ENCODE measurements at places on chromosomes 6 and 20.

GRCh38 chr6:168206661-168207274, 112.8 kb downstream of the DACT2 start:
- no peak for DNase-seq

- DNase-seq = no peak
Observed at GRCh38 chr20:25864326-25864962, 167.8 kb upstream of the ZNF337 start.

GRCh38 chr6:91383207-91383606, 796.3 kb upstream of the MAP3K7 start:
- DNase-seq = no peak

DNA sequence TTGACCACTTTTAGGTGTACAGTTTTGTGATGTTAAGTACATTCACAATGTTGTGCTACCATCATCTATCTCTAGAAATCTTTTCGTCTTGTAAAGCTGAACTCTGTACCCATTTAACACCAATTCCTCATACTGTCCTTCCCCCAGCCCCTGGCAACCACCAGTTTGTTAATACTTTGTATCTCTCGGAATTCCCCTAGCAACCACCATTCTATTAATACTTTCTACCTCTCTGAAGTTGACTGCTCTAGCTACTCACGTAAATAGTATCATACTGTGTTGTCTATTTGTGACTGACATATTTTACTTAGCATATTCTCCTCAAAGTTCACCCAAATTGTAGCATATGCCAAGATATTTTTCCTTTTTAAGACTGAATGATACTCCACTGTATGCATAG, 82.3 kb upstream of the CLDN20 start:
- DNase-seq = no peak

DNA sequence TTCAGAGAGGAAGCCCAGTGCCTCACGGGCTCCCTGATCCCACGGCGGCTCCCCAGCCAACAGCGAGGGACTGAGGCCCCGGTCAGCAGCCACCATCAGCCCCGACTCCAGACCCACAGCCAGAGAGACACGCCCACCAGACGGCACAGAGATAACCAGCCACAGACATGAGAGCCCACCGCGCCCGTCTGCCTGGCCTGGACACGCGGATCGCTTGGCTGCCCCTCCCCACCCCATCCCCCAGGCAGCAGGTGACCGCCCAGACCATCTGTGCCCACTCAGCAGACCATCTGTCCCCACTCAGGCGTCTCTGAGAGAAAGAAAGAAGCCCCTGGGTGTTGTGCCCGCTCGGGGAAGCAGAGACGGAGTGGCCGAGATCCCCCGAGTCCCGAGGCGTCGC, 55.5 kb upstream of the CHRNA4 start:
- no peak for DNase-seq

DNA sequence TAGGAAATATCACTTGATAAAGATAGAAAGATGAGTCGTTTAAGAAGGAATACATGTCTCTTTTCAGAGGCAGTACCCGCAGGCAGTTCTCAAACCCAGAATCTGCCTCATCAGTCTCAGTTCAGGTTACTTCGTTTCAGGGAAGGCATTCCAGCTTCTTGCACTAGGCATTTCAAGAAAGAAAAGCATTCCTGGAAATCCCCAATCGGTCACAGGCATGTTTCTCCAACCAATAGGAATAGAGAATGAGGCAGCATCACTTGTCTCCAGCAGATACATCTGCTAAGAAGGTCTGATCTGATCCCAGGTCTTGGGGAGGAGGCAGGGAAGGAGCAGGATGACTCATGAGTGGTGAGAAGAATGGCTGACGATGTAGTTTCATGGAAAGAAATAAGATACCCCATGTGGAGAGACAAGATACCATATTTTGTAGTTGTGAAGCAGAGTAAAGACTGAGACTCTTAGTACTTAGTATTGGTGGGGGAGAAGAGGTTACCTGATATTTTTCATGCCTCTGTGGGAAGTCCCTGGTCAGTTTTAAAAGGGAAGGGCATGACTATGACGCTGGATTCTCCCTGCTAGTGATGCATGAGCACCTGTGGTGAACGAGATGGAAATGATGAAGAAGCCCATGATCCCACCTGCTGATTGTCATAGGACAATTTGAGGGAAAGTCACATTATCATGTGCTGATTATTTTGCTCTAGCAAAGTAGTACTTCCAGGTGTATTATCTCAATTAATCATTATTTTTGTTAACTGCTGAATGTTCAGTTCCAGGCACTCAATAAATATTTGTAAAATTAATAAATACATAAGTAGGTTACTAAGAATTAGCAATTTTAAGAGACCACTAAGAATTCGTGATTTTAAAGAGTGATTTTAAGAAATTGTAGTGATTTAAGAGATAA, 20.3 kb upstream of the HLA-DRB1 start:
- no peak for DNase-seq

- DNase-seq = no peak
Observed at GRCh38 chr6:107444277-107444676, 15.1 kb downstream of the PDSS2 start.

DNA sequence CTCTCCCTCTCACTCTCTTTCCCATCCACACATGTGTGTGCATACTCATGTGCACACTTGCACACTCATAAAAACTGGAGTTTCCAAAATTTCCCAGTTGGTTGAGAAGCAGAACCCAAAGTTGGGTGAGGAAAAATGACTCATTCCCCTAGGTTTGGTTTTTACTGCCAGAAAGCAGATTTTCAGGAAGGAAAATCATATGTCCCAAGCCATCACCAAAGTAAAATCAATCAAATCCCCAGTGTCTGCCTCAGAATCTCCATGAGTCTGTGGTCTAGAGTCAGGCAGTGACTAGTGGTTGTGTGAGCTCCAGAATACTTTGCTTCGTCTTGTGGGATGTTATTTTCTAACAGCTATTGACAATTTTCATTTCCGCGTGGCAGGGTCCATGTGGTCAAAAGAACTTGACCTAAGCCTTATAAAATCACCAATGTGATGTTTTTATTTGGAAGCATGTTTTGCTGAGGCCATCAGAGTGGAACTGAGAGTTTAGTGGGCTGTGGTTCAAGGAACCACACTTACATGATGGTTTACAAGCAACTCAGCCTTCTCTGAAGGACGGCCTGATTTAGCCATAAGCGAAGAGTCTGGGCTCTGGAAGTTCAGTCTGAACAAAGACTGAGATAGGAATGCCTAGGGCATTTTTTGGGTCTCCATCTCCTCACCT, 81.9 kb upstream of the CCN6 start:
- no peak for DNase-seq

DNA sequence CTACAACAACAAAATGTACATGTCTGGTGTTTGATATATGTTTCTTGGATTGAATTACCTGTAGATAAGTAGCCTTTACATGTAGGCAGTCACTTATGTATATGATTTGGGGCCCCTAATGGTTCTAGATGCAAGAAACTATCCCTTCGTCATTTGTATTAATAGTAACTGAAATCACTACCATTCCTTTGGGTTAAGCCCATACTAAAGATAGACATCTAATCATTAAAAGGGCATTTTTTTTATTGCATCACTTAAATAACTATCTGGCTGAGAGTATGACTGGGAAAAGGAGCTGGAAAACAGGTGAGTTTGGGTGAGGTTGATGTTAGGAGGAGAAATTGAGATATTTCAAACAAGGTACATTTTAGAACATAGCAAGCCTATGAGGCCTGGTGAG, 213.5 kb upstream of the PLN start:
- DNase-seq = no peak

- no peak for DNase-seq
Observed at GRCh38 chr6:53493635-53494025, 51.3 kb downstream of the GCLC start.

GRCh38 chr6:158020272-158020711, 38.6 kb downstream of the SYNJ2 start:
- no peak for DNase-seq

DNA sequence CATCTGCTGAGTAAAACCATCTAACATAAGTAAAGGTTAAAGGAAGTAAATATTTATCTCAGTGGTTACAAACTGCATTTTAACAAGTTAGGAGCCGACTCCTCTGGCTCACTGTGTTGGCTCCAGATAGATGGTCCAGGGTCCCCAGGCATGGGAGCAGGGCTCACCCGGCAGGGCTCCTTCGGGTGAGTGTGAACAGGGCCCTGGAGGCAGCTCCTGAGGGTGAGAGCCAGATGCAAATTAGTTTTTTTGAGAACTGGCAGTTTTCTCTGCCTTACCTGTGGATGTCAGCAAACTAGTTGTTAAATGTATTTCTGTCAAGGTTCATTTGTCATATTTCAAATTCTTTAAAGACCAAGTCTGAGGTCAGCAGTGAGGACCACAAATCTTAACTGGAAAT, 21.5 kb downstream of the TPBG start:
- DNase-seq = no peak

- no peak for DNase-seq
Observed at GRCh38 chr6:30234356-30234755, 21.1 kb upstream of the TRIM26 start.

DNA sequence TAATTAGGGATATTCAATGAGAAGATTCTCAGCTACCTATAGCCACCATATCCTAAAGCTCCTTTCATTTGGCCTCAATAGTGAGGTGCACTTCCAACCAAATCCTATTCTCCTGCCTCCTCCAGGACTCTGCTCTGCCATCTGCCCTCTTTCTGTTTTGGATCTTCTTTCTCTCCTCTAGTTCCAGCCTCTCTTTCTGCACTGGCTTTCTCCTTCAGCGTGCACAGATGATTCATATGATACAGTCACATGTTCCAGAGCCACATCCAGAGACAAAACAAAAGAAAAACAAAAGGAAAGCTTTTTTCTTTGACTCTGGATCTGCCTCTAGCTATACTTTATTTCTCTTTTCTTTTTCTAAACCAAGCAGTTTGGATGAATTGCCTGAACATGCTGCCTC, 531.9 kb upstream of the MAN1A1 start:
- DNase-seq = no peak

DNA sequence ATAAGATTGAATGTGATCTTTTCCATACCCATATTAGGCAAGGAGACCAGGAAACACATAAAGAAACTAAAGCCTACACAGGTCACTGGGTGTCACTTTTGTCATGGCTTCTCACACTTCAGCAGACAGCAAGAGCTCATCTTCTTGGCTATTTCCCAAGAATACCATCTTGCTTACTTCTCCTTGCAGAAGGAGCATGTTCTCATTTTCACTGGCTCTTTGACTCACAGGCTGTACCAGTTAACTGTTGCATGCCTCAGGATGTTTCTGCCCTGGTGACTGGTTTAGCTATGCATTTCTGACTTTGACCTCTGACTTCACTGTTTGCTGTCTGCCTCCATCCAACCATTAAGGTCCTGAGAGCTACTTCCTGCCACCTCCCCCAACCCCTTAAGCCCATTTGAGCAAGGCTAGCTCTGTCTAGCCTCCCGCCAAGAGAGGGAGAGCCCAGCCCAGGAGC, 40.3 kb upstream of the OGFRL1 start:
- DNase-seq = no peak

DNA sequence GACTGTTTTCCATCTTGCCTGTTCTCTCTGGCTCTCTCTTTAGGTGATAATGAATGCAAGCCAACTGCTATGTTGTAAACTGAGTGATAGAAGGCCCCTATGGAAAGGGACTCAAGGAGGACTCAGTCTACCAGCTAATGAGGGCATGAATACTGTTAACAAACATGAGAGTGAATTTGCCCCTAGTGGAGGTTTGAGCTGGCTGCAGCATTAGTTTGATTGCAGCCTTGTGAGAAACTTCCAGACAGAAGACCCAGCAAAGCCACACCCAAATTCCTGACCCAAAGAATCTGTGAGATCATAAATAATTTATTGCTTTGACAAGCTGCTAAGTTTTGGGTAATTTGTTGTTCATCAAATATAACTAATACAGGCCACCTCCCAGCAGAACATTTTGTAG, 50.0 kb upstream of the PLCB1 start:
- DNase-seq = no peak

GRCh38 chr6:148840256-148840655, 93.4 kb downstream of the UST start:
- no peak for DNase-seq

DNA sequence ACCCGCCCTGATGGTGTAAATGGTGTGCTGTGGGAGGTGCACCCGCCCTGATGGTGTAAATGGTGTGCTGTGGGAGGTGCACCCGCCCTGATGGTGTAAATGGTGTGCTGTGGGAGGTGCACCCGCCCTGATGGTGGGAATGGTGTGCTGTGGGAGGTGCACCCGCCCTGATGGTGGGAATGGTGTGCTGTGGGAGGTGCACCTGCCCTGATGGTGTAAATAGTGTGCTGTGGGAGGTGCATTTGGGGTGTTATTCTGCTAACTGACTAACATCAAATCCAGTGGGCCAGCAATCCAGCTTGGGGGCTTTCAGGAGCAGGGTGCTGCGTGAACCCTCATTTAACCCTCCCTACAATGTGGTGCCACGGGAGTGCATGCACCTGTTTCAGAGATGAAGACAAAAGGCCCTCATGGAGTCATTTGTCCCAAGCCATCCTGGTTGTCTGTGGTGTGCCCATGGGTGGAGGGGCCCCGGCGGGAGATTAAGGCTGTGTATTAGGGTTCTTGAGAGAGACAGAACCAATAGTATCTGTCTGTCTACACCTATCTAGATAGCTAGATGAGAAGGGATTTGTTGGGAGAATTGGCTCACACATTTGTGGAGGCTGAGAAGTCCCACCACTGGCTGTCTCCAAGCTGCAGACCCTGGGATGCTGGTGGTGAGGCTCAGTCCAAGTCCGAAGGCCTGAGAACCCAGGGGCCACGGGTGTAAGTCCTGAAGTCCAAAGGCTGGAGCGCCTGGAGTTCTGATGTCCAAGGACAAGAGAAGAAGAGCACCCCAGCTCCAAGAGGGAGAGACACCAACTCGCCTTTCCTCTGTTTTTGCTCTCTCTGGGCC, 39.2 kb downstream of the TMEM242 start:
- DNase-seq = no peak

DNA sequence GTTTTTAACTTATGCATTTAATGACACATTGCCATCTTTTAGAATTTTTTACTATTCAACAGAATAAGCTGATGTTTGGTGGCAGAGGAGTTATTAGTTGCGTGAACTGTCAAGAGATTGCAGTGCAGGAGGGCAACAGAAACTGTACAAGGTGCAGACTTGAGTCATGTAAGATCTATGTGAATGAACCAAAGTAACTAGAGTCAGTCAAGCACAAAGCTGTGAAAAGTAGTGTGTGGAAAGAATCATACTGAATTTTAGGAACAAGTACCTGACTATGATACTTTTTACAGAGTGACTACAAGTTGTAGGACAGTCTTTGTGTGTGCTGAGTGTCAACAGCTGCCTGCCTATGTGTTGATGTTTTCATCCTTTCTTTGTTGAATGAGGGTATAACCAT, 2.7 kb upstream of the C6orf163 start:
- no peak for DNase-seq

All from stimulated activated CD8-positive, alpha-beta memory T cell treated with anti-CD3 and anti-CD28 coated beads, Interleukin-4, amount 100 ng/mL, for 1 hour (primary cell).